ENCODE measurements at places on chromosomes 13 and 19. TPM values are rescaled to one million over a fixed set of nuclear protein-coding genes. Genes with fewer than 3 reads are reported as not detected.

- no peak for DNase-seq
Measured at GRCh38 chr19:13417054-13417453, 89.2 kb downstream of the CACNA1A start.

Gene TMEM91
- 16.1 TPM for total RNA-seq

DNA sequence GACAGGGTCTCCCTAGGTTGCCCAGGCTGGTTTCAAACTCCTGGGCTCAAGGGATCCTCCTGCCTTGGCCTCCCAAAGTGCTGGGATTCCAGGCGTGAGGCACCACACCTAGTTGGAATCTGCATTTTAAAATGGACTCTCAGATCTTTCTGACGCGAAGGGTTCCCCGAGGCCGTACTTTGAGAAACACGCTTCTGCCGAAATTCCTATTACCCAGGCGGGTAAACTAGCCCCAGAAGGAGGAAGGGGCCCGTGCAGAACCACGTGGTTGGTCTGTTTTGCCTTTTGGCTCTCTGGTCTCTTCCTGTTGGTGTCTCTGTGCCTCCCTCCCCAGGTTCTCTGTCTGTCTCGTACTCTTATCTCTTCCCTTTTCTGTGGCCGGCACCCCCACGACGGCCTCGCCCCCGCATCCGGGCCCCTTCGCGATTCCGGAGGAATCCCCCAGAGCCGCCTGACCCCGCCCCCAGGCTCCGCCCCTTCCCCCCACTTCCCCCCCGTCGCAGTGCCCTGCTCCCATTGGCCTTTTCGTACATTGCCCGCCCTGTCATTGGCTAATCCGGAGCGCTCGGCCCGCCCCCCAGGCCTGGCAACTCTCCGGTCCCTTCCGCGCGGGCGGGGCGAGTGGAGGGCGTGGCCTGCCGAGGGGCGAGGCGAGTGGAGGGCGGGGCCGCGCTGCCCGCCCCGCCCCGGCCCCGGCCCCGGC lies at the start of gene TNFAIP8L1:
Gene TNFAIP8L1, plus strand, starts transcription at position 689 of the 703 bp plus-strand sequence. CDS start 12,354 bp downstream, outside the sequence.
- peak; percentile 99 for DNase-seq

DNA sequence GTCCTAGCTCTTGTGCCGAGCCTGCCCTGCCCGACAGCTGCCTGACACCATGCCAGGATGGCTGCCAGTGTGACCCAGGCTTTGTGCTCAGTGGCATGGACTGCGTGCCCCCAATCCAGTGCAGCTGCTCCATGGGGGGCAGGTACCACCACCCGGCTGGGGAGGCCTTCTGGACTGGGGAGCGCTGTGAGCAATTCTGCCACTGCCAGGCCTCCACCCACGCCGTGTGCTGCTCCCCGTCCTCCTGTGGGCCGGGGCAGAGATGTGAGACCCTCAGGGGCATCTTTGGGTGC lies 9.4 kb upstream of the FXYD3 start:
- DNase-seq = no peak

Gene OR10H2
- not detected for total RNA-seq

GRCh38 chr13:80235166-80235966 lies 105.6 kb downstream of the SPRY2 start:
- no peak for DNase-seq

DNA sequence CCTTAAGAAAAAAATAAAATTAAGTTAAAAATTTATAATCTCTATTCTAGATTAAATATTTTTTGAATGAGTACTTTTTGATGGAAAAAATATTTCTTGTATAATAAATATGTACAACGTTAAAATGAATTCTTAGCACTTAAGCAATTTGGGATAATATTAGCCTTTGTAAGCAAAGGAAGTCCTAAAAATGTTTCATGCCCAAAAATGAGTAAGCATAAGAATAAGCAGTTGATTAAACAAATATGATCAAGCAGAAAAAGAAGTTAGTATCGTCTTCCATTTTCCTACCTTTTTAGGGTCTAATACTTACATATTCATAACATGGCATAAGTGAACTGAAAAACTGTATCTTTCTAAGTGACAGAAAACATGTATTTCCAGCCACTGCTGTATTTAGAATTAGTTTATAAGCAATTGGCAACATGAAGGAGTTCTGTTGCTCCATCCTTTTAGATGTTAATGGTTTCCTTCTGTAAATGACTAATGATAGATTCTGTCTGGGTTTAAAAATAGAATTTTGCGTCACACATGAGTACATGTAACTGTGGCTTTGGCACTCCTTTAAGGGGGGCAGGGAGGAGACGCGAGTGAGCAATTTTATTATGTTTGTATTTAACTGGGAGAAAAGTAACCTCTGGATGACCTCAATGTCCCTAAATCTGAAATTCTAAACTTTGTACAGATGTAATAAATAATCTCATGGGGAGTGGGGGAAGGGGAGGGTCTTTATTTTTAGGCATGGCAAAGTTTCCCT lies 237.4 kb downstream of the RGCC start:
- DNase-seq = no peak

DNA sequence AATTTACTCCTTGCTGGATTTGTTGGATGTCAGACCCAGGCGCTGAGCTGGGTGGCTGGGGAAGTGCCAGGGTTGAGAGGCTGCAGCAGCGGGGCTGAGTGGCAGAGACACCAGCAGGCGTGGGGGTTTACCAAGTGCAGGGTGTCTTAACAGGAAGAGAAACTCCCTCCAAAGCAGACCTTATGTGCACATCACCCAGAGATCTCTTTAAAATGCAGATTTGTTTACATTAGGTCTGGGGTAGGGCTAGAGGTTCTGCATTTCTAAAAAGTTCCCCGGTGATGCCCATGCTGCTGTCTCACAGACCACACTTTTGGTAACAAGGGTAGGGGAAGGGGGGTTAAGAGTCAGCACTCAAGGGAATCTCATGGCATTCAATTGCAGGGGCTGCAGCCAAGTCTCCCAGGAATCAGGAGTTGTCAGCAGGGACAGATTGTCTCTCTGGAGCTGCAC lies 80.7 kb upstream of the OLFM4 start:
- no peak for DNase-seq

GRCh38 chr13:60755380-60756163 lies 358.6 kb downstream of the TDRD3 start:
- no peak for DNase-seq

DNA sequence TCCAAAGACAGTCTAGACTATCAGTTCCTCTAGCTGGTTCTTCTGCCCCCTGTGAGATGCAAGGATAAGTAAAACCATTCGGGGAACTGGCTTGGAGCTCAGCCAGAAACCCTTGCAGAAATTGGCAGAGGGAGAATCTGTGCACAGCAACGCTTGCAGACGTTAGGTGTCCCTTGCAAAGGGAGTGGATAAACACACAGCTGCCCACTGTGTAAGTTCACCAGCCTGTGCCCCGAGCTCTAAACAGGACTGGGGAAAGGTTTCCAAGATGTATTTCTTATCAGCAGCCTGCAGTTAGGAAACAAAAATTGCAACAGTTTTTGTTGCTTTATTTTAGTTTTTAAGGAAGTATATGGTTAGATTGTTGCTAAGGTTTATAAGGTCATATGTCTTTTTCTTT lies 19.0 kb upstream of the ADGRE1 start:
- no peak for DNase-seq

Gene WDR87
- not detected for total RNA-seq

DNA sequence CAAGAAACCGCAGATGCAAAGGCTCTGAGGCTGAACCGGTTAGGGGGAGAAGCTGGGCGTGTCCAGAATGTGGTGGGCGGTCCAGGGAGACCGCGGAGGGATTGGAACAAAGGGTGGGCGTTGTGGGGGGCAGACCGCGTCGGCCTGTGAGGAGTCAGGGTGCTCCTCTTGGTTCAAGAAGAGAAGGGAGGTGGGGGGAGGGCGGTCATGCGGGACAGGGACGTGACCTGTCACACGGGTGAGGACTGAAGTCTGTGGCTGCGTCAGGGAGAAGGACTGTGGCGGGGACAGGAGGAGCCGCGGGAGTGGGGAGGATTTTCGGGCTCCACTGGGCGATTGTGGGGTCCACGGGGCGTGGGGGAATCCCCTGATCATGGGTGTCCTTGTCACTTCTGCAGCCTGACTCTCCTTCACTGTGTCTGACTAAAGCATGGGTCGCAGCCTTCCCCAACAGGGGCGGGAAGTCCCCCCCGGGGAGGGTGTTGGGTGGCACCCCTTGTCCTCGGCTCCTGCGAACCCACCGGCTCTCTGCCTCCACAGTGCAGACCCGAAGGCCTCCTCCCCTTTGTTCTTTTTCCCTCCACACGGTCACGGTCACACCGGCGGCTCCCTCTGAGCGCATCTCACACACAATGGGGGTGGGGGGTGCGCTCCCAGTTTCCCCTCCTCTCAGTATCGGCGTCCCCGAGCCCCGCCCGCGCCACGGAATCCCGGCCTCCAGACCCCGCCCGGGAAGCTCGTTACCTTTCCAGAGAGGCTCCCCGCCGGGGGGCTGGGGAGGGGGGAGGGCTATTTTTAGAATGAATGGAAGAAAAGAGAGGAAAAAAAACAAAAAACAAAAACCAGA lies 16.4 kb upstream of the KCNN1 start:
- no peak for DNase-seq

DNA sequence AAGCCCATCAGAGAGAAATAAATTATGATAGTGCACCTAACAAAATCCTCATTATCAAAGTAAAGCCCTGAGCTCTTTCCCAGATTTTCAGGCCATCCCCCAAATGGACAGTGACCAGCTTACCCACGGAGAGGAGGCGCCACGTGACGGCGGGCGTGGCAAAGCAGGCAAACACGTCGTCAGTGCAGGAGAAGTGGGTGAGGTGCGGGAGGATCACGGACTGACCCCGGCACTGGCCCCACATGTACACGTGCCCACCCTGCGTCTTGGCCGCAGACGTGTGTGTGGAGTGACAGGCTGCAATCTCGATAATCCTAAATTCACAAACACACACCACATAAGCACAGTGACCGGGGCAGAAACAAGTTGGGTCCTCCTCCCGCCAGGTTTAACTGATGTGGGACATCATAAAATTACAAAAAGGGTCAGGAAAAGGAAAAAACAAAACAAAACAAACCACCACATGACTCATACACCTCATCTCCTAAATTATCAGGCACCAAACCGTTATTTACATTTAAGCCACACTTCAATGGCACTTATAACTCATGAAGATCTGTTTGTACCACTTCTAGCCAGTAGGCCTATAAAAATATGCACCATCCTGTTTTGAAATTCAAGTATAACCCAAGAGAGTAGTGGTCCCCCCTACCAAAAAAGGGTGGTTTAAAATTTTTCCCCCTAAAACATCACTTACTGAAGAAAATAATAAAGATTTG lies 30.1 kb downstream of the RCBTB2 start:
- DNase-seq = no peak

Gene NLRP5
- total RNA-seq = not detected

Gene ICAM4
- 0.70 TPM for total RNA-seq

Gene ZNF439
- 17.7 TPM for total RNA-seq

- no peak for DNase-seq
Measured at GRCh38 chr19:14553042-14553938, 18.6 kb downstream of the NDUFB7 start.

- no peak for DNase-seq
Measured at GRCh38 chr19:18618236-18618635, 5.6 kb downstream of the TMEM59L start.

Gene CADM4
- 0.33 TPM for total RNA-seq

GRCh38 chr13:51829568-51829899 lies 15.4 kb downstream of the TMEM272 start:
- no peak for DNase-seq

- DNase-seq = no peak
Measured at GRCh38 chr19:50567882-50568727, at the start of gene LRRC4B. LRRC4B (minus strand) TSS chr19:50568435; CDS start chr19:50548838, 19,597 bp downstream.

Gene DCLK1
- not detected for total RNA-seq

DNA sequence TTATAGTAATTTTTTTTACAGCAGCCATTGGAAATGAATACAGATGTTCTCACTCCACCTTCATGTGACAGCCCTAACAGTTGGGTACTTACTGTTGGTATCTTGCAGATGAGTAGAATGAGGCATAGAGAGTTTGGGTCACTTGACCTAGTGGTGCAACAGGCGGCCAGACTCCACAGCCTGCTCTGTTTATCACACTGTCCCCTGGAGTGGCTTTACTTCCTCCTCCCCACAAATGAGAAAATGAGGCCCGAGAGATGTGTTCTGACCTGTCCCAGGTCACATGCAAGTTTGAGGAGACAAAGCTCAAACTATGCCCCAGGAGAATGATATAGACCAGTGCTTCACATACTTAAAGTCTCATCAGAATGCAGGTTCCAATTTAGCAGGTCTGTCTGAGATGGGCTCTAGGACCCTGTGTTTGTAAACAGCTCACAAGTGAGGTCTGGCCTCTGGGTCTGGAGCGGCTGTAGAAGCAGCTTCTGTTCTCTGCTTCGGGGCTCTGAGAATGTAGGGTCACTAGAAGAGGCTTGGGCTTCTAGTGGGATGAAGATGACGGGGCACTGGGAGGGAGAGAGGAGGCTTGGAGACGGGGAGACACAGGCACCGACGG lies 37.4 kb upstream of the RCBTB2 start:
- DNase-seq = no peak

Gene EFNB2
- total RNA-seq = 0.25 TPM

- DNase-seq = no peak
Measured at GRCh38 chr19:33685541-33685940, 63.8 kb downstream of the CHST8 start.

DNA sequence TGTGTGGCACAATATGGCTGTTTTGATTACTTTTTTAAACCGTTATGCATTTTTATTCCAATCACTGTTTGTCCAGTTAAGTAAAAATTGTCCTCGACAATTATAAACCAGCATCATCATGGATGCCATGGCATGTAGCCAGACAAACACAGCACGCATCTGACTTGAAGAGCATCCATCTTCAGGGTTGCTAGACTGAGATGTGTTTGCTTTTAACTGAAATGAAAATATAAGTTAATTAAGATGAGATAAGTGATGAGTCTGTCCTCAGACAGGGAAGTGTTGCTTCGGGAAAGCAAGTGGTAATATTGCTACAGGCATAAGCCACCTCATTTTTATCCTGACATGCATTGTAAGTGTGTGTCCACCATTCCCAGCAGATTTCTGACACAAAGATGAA lies 92.8 kb upstream of the TPP2 start:
- DNase-seq = no peak

Gene FBL
- 282 TPM for total RNA-seq

Measured in CD4-positive, alpha-beta memory T cell (primary cell).